ENCODE measurements at places on chromosomes 5 and 9.

GRCh38 chr9:73067074-73067473 lies 84.6 kb upstream of the ANXA1 start:
- no peak for DNase-seq

- no peak for DNase-seq
These were observed 33.1 kb downstream of the FABP6 start for GRCh38 chr5:160262151-160263074.

DNA sequence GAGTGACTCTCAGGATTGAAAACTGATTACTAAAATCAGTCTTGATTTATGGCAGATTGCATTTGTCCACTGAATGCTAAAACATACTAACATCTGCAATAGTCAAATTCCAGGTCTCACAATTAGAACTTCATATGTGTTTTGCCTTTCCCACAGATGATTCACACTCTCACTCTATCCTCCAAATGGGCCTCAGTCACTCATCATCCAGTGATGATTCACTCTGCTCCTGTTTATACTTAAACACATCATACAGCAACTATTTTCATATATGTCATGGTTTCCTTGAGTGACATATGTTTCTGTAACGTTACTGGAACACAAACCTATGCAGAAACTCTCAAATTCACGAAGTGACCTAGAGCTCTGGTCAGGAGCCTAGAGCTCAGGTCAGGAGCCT lies 512.9 kb downstream of the HINT1 start:
- no peak for DNase-seq

DNA sequence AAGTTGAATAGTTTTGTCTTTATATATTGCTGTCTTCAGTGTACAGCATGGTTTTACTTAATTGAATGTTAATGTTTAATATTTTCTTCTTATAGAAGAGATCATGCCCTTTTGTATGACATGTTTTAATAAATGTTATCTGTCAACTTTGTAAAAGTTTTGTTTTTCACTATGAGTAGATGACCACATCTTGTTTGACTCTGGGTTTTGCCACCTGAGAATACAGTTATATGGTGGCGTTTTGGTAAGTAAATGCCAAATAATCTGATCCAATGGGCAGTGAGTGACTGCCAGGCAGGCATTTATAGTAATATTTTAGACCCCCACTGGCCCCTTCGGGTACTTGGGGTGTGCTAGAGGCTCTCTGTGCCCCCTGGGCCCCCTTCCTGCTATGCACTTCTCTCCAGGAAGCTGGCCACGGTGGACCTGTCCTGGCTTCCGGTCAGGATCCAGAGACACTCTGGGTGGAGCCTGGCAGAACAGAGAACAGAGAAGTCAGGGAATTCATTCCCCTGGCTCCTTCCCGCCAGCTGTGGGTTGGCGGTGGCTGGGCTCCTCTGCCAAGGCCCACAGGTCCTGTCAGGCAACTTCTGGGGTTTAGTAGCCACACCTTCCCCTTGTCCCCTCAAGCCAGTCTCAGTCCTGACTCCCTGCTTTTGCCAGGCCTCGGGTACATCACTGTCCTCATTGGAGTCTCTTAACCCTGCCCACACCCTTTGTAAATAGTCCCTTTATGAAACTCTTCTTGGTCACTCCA lies 22.2 kb upstream of the ZBTB34 start:
- DNase-seq: no peak

Measured in activated CD8-positive, alpha-beta memory T cell treated with anti-CD3 and anti-CD28 coated beads, Interleukin-2, amount 50 U/mL, for 4 hours (primary cell).